NB4 (cell line): ENCODE measurements at places on chromosomes 2 and 18.

DNA sequence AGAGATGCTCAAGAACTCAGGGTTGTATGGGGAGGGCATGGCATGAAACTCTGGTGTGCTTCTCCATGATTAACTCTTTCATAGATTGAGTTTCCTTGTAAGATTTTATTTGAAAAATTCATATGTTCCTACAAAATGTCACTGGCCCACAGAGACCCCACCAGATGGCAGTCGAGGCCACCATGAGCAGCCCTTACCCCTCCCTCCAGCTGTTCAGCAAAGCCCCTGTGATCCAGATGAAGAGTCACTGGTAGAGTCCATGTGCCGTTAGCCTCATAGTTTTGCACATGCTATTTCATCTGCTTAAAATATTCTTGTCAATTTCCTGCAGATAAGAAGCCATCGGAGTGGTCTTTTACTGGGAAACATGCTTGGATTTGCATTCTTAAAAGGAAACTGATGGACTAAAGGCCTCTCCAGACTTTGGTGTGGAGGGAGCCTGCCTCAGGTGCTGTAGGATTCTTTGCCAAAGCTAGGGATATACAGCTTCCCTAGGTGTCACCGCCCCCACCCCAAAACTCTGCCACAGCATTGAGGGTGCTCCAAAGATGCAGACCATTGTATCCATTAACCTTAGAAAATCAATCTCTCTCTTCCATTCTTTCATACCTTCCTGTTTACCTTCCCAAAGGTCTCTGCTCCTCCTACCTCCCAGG is 18.8 kb downstream of the ZNF385B start:
- peak; percentile 49 for DNase-seq

GRCh38 chr2:125961739-125962138 is 694.2 kb upstream of the GYPC start:
- no peak for DNase-seq

DNA sequence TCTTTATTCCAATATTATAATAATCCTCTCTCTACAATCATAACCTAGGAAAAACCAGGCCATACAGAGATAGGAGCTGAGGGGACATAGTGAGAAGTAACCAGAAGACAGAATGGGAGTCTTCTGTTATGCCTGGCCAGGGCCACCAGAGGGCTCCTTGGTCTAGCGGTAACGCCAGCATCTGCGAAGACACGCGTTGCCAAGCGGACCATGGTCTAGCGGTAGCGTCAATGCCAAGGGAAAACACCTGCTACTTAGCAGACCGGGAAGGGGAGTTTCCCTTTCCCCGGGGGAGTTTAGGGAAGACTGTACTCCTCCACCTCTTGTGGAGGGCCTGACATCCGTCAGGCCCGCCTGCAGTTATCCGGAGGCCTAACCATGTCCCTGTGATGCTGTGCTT is 36.6 kb downstream of the ARL6IP6 start:
- peak; percentile 11 for DNase-seq

DNA sequence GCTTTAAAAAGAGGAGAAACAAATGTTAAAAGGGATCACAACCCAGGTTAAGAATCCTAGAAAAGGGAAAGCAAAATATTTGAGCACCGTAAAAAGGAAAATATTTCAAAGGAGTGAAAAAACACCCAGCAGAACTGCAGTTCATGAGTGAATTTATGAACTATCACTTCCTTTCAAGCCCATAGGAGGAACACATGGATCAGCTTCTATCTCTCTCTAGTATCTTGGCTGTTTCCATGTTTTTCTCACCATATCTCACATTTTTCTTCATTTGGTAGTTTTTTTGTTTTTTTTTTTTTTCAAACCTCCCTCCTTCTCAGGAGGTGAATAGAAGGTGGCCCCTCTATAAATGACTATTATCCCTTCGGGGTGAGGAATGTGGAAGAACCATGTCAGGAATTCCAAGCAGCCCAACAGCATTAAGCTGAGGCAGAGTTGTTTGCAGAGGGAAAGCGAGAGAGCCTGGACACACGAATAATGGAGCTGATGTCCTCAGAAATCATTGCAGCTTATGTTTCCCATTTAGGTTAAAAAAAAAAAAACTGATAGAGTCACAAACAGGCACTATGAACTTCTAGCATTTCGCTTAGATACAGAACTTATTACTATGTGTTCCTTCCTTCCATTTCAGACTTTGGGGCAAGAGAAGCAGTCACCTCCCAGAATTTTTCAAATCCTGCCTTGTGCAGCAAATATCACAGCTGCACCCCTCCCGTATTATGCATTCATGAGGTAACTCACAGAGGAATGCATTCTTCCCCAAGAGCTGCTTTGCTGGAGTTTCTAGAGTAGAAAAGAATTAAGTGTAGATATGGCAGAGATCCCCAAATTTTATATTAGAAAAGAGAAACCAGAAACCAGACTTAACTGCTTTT is 315.6 kb downstream of the IRS1 start:
- DNase-seq: no peak

GRCh38 chr2:120272763-120273481 is 20.3 kb downstream of the RALB start:
- peak; percentile 45 for DNase-seq

- peak; percentile 28 for DNase-seq
These were observed at the start of gene FAM124B for GRCh38 chr2:224401641-224402342. Gene FAM124B (minus strand): TSS chr2:224402107. CDS start chr2:224401768, 339 bp downstream.

- DNase-seq: peak; percentile 30
These were observed 9.1 kb downstream of the LCLAT1 start for GRCh38 chr2:30456106-30456505.

- DNase-seq: no peak
These were observed 19.7 kb upstream of the GLI2 start for GRCh38 chr2:120715941-120716340.

- DNase-seq: no peak
These were observed 17.6 kb downstream of the MROH2A start for GRCh38 chr2:233795735-233796171.

DNA sequence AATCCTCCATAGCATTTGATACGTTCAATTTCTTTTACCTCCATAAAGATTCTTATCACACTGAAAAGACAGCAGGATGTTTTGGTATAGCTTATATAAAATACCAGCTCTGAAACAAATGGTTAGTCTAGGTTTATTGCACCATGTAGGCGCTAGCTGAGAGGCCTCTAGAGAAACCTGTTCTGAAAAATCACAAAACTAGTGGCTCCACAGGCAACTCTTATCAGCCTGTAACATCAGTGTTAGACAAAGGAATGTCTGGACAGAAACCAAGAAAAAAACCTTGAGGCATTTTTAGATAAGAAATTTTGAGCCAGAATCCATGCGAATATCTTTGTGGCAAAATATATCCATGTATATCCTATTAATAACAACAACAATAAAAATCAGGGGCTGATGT is 440.4 kb upstream of the MAP2 start:
- DNase-seq: no peak

DNA sequence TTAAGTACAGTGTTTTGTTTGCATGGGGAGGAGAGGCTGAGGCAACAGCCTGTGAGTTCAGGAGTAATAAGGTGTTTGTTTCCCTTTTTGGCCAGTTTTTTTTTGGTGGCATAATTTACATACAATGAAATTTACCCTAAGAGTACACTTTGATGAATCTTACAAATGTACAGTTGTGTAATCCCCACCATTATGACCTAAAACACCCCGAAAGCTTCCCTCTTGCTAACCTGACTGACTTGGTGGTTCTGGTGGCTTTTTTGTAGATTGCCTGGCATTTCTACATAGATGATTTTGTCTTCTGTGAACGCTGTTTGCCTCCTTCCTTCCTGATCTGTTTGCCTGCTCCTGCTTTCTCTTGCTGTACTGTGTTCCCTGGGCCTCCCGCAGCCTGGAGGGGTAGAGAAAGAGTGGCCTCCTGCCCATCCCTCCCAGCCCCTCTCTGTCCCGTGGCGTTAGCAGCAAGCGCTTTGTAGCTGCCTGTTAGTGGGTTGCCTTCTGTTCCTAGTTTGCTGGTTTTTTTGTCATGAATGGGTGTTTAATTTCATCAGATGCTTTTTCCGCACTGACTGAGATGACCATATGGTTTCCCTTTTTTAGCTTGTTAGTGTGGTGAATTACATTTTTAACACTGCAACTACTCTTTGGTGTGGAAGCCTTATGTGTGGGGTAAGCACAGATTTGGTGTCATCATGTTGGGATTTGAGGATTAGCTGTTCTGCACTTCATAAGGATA is 32.1 kb downstream of the ASAP2 start:
- DNase-seq: peak; percentile 63

- no peak for DNase-seq
These were observed 38.1 kb upstream of the CCBE1 start for GRCh38 chr18:59735269-59735860.

DNA sequence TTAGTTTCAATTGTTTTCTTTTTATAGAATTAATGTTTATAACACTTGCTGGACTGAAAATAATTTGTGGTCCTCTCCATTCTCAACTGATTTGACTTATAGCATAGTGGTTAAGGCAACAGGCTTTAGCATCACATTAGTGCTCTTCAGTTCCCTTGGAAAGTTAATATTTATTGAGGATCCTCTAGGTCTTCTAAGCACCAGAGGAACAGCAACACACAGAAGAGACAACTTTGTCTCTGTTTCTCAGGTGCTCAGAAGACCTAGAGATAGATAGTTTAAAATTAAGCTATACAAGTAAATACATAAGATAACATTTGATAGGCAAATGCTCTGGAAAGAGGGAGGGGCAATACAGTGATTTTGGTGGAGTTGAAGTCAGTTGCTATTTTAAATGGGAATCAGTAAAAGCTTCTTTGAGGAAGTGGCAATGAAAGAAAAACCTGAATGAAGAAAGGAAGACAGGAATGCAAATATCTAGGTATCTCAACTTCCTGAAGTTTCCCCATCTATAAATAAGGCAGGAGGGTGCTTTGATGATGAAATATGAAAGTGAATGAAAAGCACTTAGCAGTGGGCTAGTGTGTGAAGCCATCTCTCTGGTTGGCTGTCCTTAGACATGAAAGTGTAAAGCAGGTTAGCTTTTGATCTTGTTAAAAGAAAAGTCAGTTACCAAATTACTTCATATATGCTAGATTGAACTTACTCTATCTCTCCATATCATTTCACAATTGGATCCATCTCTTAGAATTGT is 7.9 kb downstream of the NEUROD1 start:
- no peak for DNase-seq

GRCh38 chr2:242060212-242060835 is 190.8 kb downstream of the RTP5 start:
- no peak for DNase-seq

DNA sequence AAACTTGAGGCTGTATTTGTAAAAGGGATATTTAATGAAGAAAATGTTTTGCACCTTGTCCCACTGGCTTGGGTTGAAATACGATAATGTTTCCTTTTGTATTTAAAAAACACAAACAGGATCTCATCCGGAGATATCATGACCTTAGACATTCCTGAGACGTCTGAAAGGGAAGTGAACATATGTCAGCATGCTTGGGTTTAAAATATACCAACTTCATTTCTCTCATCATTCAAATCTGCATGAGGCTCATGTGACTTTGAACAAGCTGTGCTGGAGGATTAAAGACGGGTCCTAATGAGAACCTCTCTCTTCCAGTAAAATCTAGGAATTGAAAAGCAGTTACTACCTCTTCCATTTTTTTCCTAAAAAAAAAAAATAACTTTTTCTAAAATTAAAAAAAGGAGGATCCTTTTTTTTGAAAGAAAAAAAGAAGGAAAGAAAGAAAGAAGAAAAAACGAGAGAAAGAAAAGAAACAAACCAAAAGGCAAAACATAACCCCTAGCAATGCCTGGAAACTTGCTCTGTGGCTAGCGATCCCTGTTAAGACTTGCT is 106.8 kb upstream of the ZFP36L2 start:
- DNase-seq: peak; percentile 37

DNA sequence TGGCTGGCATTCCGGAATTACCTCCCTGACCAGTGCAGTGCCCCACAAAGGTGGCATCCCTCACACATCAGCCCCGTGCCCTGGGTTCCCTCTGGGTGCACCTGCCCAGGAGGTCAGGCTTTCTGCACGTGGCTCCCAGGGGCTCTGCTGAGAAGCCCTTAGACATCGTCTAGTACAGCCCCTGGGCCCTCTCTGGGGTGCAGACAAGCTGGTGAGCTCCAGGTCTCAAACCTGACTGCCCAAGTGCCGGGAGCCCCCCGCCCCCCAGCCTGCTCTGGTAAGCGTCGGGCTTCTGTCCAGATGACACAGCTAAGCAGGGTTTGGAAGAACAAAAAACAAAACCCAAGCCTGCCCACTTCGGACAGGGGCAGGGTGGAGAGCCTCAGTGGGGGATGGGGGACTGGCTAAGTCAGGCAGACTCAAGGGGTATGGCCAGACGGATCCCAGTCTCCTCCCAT is 20.2 kb downstream of the TWIST2 start:
- DNase-seq: no peak

GRCh38 chr18:74930616-74931015 is 278.3 kb downstream of the PTGR3 start:
- no peak for DNase-seq

DNA sequence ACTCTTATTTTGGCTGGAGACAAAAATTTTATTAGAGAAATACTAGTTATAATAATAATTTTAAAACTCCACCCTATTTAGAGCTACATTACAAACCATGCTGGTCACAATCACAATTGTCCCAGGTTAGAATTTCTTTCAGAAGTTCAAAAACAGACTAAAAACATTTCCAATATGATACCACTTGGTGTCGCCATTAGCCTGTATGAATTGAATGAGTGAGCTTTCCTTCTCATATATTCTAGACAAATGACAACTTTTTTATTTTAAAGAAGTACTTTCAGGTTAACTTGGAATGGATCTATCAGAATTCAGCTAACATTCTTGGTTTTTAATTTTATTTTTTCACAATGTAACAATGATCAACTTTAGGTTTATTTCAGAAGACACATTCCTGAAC is 48.0 kb downstream of the SERPINB8 start:
- peak; percentile 44 for DNase-seq
